ENCODE measurements at places on chromosomes 5 and 9.

DNA sequence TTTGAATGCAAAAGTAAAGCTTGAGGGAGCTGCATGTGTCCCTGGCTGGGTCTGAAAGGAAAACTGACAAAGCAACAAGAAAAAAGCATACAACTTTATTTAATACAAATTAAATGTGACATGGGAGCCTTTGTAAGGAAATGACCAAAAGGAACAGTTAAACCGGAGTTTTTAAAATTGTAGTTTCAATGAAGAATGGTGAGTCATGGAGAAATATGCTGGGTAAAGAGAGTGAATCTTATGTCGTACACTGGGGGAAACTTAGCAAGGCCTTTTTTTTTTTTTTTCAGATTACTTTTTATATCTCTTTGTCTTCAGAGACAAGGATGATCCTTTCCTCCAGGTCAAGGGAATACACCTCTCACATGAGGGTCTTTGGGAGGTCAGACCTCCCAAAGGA, 50.1 kb upstream of the FBXL17 start:
- DNase-seq, result no peak

DNA sequence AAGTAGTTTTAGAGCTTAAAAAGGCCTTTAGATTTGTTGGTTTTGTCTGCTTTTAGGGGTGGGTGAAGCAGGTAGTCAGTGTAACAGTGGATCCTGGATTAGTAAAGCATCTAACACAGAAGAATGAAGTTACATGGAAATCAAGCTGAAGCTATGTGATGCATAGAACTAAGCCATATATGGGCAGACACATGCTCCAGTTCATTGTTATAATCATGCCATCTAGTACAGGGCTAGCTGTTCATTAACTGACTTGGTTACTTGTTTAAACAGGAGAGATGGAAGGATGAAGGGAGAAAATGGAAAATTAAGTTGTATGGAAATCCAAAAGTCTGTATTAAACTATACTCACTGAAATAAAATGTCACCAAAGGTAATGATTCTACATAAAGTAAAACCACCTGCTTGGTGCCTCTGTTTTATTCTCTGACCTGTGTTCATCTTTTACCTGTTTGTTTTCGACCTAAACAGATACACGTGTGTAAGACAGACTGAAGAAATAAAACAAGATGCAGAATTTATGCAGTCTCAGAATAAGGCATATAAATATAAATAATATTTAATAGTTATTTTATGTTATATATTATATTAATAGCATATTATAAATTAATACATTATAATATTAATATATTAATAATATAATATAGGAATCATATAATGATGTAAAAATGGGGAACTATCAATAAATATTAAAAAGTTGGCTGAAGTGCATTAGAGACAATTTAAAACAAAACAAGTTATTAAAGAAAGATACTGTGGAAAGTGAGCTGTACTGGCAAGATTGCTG, 33.9 kb downstream of the MRPS30 start:
- no peak for DNase-seq

- no peak for DNase-seq
These were observed 88.3 kb upstream of the PTCH1 start for GRCh38 chr9:95605101-95605500.

- DNase-seq, result no peak
These were observed 122.4 kb upstream of the PRDM9 start for GRCh38 chr5:23385036-23385435.

- DNase-seq, result no peak
These were observed 128.4 kb downstream of the PARP8 start for GRCh38 chr5:50794812-50795211.

- DNase-seq, result no peak
These were observed 116.8 kb upstream of the GPR151 start for GRCh38 chr5:146632620-146633322.

- no peak for DNase-seq
These were observed 8.5 kb upstream of the TNFSF8 start for GRCh38 chr9:114938687-114939575.

DNA sequence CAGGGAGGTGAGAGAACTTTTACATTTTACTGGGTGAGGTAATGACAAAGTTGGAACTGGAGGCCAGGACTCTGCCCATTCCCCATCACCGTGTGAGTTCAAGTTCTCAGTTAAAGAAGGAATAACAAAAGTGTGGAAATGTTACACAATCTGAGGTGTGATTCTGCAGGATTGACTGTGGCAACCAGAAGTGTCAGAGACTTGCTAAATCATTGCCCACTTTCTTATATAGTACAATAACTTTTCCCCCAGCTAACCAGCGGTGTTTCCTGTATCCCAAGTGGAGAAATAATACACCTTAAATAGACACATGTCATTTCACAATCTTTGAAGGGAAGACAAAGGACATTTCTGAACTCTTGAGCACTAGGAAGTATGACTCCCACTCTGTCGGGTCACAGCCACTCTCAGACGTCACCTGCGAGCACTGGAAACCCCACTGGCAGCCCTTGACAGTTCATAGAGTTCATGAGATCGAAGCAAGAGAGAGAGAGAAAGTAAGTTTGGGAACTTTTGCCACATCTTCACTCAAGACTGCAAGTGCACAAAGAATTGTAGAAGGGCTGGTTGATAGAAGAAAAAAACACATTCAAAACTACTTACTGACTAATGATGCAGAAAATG, 28.4 kb downstream of the PAX5 start:
- no peak for DNase-seq

DNA sequence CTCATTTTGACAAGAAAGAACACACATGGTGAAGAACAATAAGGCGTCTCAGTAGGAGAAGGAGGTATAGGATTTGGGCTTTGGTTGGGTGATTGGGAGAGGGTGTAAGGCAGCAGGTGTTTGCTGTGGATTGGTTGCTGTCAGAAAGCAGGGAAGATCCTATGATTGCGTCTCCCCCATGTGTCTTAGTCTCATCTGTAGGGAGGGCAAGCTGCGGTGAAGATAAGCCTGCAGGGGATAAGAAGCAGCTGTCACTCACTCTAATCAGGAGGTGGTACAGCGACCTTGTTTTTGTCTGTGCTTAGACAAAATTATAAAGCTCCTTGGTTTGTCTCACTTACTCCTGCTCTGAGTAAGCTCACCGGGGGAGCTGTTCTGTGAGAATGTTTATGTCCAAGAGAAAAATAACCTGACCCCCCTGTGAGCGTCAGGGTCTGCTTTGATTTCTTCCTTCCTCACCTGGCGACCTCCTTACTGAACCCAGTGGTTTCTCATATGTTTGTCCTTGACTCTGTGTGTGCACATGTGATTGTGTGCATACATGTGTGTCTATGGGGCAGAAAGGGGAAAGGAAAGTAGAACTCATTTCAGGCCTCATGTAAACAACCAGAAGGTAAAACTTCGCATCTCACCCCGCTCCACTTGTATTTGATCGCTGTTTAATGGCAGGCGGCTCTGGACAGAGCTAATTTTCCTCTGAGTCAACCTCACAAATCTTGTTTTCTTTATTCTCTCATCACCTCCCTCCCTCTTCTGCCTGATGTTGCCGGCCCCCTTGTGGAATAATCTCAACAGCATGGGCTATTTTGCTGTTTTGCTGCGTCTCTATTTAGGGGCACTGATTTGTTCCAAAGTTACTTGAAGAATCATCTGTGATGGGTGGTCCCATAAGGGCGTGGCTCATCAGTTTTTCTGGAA, 105.6 kb downstream of the TENT4A start:
- no peak for DNase-seq

DNA sequence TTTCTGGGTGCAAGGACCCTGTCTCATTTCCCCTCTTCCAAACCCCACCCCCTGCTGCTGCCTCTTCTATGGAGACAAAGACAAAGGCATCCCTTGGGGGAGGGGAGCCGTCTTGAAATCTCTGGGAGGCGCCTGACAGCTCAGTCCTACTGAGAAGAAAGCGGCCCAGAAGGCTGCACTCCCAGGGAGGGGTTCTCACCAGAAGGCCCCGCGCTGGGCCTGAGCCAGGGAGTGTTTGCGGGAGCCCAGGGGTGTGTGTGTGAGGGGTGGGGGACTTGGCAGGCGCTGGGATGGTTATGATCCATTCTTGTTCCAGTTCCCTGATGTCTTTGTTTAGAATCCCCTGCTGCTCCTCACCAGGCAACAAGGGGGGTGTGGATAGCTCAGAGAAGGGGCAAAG, 45.7 kb upstream of the ALDH1B1 start:
- no peak for DNase-seq

- DNase-seq, result no peak
These were observed 225.2 kb downstream of the GAS1 start for GRCh38 chr9:86721843-86722705.

DNA sequence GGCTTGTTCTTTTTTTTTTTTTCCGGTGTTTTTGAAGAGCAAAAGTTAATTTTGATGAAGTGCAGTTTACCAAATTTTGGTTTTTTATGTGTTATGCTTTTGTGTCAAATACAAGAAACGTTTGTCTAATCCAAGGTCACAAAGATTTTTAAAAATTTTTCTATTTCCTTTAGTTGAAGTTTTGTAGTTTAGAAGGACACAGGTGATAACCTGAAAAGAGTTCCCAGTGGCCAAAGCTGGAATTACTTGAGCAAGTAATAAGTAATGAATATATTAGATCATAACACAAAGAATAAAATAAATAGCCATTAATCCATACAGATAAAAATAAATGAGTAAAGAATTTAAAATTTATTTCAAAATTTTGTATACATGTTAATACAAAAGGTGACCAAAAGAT, 71.5 kb downstream of the FCHO2 start:
- DNase-seq, result no peak

DNA sequence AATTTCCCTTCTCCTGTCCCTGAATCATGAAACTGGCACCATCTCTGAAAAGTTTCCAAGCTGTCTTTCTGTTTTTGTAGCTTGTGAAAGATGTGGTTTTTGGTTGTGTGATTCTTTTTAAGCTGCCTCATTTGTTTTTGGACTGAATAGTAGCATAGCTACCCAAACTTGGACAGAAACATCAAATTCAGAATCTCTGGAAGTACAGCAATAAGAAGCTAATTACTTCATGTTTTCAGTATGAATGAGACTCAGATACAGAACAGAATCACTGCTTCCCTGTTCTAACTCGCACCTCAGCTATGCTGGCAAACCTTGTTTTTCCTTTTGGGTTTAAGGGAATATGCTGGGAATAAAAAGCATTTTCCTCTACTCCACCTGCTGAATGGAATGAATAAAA, 101.0 kb downstream of the FGF1 start:
- DNase-seq, result no peak

DNA sequence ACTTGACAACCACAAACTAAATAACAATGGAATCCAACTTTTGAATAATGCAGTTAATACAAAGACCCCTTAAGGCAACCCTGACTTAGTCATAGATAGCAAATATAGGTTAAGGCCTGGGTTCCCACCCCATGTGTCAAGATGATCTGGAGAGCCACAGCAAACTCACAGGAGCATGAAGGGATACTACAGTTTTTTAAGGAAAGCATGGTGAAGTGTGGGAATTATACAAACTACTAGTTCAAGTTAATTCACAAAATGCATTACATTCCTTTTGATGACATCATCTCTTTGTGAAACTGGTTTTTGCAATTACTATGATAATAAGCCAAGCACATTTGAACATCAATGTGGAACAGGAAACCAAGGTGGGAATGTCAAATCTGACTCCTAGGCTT, 50.6 kb downstream of the LHFPL2 start:
- no peak for DNase-seq

DNA sequence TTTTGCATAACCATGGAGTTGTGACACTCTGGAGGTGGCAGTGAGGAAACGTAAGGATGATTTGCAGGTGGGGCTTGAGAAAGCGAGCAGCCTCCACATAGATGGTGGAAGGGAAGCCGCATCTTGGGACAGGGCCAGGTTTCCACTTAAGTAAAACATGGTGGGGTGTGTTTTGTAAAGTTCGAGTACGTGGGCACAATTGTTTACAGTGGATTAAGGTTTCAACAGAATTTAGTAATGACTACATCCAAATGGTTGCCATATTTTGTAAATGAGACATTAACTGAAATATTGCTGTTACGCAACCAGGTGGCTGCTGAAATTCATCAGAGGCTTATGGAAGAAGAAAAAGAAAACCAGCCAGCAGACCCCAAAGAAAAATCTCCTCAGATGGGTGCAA, 85.4 kb upstream of the IL7R start:
- DNase-seq, result no peak

DNA sequence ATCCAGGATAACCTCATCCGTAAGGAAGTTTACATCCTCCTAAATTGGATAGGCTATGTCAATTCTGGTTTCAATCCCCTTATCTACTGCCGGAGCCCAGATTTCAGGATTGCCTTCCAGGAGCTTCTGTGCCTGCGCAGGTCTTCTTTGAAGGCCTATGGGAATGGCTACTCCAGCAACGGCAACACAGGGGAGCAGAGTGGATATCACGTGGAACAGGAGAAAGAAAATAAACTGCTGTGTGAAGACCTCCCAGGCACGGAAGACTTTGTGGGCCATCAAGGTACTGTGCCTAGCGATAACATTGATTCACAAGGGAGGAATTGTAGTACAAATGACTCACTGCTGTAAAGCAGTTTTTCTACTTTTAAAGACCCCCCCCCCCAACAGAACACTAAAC, 1.3 kb downstream of the ADRB2 start:
- no peak for DNase-seq

DNA sequence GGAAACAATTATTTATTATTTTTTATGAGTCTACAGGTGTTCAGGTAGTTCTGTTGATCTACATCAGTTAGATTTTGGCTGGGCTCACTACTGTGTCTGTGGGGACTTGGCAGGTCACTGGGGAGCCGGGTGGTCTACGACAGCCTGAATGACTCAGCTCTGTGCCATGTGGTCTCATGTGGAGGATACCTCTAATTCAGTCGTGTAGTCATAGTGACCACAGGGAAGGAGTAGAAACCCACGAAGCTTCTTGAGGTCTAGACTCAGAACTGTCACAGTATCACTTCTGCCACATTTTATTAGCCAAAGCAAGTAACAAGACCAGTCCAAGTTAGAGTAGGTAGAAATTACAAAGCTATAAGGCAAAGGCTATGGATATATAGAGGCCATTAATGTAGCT, 64.7 kb upstream of the GRAMD2B start:
- no peak for DNase-seq

DNA sequence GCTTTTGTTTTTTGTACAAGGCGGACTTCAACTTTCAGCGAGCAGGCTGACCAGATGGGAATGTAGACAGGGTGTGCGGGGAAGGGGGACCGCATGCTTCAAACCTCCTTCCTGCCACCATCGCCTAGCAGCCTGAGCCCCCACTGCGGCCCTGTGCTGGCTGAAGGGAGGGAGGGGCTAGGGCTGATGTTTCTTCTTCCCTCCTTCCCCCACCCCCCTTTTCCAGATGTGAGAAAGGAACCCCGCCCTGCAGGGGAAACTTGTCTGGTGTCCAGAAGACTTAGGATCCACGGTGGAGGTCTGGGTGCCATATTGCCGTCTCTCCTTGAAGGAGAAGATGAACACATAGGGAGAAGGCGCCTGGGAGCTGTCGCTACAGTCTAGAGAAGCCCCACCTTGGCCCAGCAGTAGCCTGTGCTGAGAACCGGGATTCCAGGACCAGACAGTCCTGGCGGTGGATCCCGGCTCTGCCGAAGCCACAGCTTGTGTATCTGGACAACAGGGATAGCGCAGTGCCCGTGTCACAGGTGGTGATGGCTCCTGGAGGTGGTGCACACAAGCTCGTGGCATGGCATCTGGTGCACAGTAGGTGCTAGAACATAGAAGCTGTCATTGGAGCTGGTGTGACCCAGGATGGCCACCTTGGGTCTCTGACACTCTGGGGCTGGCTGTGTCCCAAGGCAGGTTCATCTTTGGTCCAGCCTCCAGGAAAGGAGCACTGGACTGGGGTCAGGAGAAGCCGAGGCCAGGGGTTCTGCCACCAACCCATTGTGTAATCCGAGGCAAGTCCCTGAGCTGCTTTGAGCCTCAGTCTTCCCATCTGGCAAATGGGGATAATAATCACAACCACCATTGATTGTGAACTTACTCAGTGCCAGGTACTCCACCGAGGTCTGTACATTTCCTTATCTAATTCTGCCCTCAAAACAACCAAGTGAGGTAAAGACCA, 205.6 kb downstream of the C9orf50 start:
- DNase-seq, result no peak
